ENCODE measurements at places on chromosomes 5 and 9.

DNA sequence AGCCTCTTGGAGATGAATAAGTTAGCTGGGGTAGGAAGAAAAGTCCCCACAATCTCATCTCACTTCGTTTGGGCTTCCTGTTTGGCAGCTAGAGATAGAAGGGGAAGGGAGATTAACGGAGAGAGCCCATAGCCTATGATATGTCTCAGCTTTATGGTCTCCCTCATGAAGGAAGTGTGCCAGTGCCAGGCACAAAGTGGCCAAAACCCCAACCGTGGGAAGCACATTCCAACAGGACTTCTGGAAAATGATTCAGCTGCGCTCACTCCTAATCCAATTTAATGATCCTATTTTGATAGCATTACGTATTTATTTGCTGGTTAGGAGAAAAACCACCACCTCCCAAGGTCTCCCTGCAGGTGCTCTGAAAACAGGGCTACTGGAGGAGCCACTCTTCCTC, 303.1 kb upstream of the CLINT1 start:
- no peak for DNase-seq

GRCh38 chr5:179732918-179733771, 523 bp downstream of the MAML1 start:
- peak; percentile 59 for DNase-seq

DNA sequence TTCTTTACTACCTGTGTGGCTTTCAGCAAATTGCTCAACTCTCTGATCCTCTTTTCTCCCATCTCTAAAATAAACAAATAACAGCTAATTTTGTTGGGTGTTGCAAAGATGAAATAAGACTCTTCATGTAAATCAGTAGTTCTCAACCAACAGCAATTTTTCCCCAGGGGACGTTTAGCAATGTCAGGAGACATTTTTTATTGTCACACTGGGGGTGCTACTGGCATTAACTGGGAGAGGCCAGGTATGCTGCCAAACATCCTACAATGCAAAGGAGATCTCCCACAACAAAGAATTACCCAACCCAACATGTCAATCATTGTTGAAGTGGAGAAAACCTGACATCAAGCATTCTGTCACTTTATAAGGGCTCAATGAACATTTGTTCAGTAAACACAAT, 19.7 kb downstream of the ADRA1B start:
- no peak for DNase-seq

- DNase-seq: no peak
Measured at GRCh38 chr9:77808751-77809081, 160.6 kb upstream of the GNA14 start.

- no peak for DNase-seq
Measured at GRCh38 chr5:64682608-64683007, 7.7 kb upstream of the SHISAL2B start.

- no peak for DNase-seq
Measured at GRCh38 chr5:119365847-119366539, 10.2 kb downstream of the TNFAIP8 start.

GRCh38 chr5:27093279-27093678, 54.9 kb upstream of the CDH9 start:
- DNase-seq: no peak

GRCh38 chr5:137328991-137329390, 170.1 kb downstream of the SPOCK1 start:
- DNase-seq: no peak

GRCh38 chr9:105114964-105115728, 129.3 kb upstream of the SLC44A1 start:
- DNase-seq: peak; percentile 31

DNA sequence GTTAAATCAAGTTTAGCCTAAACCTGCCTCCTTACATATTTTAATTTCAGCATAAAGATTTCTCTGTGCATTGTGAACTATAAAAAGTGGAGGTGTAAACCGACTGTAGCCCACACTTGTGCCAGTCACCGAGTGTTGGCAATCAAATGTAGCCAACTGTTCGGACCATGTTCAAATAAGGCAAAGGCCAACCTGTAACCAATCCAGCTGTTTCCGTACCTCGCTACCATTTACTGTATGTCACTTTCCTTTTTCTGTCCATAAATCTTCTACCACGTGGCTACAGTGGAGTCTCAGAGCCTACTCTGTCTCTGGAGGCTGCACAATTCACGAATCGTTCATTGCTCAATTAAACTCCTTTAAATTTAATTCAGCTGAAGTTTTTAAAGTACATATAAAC, 156.0 kb downstream of the SLC25A46 start:
- DNase-seq: no peak

- no peak for DNase-seq
Measured at GRCh38 chr5:23742701-23743100, 235.3 kb downstream of the PRDM9 start.

DNA sequence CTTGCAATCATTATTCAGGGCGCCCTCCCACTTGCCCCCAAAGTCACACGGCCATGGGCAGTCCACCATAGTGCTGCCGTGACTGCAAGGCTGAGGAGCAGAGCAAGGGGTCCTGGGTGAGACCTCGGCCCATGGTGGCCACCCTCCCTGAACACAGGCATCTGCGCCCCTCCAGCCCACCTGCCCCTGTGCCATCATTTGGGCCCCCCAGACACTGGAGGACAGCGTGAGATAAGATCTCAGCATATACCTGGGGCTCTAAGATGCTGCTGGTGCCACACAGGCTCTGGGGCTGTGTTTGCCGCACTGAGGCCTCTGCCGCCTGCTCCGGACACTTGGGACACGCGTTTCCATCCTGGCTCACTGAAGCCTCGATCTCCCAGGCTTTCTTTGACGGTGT, 3.5 kb downstream of the TMEM250 start:
- DNase-seq: no peak

- DNase-seq: no peak
Measured at GRCh38 chr9:110626101-110626829, 42.3 kb upstream of the MUSK start.

DNA sequence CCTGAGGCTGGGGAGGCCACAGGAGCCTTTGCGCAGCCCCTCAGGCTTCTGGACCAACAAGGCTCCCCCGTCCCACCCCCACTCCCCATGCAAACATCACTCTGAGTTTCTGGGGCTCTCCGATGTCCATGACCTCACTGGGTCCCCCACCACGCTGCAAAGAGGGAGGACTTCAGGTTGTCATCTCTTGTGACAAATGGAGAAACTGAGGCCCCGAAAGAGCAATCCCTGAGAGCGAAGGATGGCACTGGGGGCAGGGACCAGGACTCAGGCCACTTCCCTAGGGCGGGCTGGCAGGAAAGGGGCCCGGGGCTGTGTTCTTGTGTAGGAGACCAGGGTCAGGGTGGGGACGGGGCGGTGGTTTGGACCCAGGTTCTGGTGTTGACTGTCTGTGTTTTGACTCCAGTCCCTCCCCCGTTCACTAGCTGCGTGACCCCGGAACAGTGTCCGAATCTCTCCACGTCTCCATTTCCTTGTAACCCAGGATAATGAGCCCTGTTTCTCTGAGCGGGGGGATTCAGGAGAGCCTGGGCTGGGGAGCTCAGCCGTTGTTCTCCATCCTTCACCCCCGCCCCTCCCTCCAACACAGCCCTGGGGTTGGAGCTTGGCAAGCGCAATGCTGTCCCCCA, 13.9 kb downstream of the FIBCD1 start:
- DNase-seq: no peak

DNA sequence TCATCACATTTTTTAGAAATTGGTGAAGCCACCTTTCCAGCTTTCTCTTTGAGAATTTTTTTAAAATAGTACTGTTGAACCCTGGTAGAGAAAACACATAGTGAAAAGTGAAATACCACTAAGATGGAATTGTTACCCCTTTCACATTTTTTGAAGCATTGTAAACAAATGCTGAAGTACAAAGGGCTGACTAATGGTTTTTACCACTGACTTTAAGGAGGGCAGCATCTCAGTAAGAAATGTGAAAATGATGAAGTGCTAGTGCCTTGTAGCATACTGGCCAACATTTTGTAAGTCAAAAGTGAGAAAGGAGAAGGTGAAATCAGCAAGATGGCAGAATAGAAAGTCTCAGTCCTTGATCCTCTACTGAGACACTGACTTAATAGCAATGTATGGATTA, 320.6 kb downstream of the PJA2 start:
- no peak for DNase-seq

- no peak for DNase-seq
Measured at GRCh38 chr5:102866237-102866600, 111.1 kb downstream of the PAM start.

DNA sequence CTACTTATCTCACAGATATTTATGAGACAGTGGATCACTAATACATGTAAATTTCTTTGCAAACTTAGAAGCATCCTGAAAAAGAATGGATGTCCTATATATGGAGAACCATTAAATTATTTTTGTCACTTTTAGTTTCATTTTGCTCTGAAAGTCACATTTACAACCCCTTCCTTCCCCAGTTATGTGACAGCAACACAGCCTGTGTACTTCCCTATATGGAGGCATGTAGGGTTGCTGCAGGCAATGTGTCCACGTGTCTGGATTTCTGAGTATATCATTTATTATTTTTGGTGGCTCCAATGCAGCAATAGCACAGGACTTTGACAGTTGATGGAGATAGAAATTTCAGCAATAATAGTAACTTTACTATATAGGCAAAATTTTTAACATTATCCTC, 156.4 kb downstream of the ST8SIA4 start:
- DNase-seq: no peak

DNA sequence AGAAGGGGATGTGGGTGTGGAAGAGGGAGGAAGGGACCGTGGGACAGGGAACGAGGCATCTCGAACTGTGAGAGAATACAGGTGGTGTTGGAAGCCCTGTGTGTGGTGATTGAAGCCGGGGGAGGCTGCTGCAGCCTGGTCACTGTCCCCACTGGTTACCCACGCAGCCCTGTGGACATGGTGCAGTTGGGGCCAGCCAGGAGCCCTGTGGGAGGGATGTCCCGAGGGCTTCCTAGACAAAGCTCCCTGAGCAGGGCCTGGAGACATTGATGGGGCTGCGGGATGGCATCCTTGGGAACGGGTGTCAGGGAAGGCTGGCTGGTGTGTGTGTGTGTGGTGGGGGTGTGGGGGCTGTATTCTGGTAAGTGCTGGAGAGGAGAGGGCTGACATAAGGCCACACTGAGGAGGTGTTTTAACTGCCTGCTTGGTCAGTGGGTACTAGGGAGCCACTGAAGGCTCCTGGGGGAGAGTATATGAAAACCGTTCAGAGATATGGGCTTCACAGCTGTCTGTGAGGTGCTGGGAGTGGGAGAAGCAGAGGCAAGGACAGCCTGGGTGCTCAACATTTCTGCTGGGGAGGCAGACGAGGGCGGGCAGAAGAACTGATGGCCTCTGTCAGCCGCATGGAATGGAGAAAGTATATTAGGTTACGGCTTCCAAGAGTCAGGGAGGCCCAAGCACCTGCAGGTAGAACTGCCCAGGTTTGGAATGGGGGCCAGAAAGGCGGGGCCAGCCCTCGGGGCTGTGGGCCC, 20.0 kb downstream of the WNK2 start:
- no peak for DNase-seq

GRCh38 chr9:114500697-114501292, 4.5 kb downstream of the WHRN start:
- no peak for DNase-seq

GRCh38 chr9:111752455-111752854, 42.3 kb downstream of the SHOC1 start:
- no peak for DNase-seq

Data from SJCRH30 (cell line).